ENCODE measurements at places on chromosomes 3 and 15.

DNA sequence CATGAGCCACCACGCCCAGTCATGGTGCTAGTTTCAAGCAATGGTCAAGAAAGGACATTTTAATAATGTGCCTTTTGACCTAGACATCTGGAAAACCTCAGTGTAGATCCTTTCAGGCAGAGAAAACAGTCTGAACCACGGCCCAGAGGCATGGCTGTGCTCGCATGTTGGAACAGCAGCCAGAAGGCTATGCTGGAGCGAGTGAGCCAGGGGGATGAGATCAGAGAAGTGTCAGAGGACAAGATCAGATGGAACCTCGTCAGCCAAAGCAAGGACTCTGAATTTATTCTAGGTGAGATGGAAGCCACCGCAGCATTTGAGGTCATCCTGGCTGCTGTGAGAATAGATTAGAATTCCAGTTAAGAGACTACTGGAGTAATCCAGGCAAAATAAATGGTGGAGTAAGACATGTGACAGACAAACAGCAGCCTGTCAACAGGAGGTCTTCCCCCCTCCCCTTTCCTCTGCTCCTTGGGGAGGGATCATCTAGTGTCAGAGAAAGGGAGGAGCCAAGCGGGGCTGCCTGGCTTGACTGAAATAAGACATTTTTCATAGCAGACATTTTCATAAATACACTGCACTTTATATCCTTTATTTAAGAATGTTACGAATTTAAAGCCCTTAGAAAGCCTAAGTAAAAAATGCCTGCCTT, 40.4 kb upstream of the ACKR4 start:
- no peak for DNase-seq

DNA sequence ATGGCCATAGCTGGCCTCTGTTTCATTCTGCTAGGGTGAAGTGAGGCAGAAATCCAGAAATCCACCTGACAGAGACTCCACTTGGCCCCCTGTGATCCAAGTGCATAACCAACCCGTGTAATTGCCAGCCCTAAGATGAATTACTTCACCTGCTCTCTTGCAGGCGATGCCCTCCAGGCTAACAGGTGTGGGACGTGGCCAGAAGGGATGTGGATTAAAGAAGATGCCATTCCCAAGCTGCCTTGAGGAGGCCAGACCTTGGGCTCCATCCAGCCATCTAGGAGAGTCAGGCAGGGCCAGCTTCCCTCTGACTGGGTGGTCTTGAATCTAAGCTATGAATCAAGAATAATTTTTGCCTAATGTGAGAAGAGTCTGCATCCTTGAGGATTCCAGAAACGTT, 154.5 kb upstream of the BNIP2 start:
- DNase-seq, result no peak

- DNase-seq, result no peak
These were observed 56.6 kb upstream of the KLF13 start for GRCh38 chr15:31269816-31270575.

DNA sequence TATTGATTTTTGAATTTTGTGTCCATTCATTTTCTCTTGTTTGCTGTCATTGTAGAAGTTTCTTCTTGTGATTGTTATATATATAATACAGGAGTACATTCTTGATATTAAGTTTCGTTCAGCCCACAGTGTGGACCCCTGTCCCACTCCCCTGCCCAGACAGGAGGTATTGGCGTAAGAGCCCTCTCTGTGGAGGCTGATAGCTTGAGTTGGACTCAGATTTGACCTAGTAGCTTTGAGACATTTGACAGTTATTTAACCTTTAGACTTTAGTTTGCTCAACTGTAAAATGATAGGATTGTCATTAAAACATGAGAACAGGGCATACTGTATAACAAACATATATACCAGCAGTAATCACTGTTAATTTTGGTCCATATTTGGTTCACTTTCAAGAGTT, 27.1 kb downstream of the GPR171 start:
- no peak for DNase-seq

DNA sequence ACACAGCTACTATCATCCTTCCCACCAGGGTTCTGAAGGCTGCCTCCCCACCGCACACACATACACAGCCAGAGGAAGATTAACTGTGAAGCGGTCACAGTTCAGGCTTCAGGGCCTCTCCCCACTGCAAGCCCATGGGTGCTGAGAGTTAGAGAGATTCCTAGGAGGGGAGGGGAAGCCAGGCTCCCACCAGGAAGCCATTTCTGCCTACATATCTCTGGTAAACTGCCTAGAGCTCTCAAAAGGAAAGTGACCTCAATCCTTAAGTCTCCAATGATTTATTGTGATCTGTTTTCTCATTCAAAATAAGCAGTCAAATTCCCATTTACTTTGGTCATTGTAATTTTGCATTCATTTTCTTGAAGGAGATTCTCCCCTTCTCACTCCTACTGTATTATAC, 141.0 kb upstream of the BNIP2 start:
- DNase-seq, result no peak

DNA sequence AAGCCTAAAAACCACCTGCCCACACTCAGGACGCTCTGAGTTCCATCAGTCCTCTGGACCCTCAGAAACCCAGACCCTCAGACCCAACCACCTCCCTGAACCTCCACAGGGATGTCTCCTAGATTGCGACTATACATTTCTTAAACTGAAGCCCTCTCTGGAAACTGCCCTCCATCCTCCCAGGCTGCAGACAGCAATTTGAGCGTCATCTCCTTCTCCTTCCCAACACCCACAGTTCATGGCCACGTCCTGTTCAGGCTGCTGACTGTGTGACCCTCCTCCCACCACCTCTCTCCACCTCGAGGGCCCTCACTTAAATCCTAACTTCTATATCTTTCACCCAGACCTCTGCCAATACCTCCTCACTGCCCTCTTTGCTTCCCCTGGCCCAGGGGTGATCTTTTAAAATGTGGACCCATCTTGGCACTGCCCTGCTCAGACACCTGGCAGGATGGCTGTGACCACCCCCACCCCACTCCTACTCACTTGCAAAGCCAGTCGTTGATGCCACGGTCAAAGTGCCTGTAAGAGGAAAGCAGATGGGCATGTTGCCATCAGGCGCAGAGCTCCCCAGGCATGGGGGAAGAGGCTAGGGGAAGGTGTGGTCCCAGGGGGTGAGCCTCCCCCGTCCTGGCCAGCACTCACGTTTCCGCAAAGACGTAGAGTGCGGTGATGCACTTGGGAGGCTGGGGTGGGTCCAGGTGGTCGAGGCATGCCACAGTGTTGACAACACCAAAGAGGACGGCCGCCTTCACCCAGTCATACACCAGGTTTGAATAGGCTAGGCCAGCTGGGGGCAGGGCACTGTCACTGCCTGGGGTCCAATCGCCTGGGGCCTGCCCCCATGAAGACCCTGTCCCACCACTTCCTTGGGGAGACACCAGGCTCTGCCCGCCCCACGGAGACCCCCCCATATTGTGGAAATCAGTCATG, 6.0 kb downstream of the HHATL start:
- DNase-seq, result no peak

DNA sequence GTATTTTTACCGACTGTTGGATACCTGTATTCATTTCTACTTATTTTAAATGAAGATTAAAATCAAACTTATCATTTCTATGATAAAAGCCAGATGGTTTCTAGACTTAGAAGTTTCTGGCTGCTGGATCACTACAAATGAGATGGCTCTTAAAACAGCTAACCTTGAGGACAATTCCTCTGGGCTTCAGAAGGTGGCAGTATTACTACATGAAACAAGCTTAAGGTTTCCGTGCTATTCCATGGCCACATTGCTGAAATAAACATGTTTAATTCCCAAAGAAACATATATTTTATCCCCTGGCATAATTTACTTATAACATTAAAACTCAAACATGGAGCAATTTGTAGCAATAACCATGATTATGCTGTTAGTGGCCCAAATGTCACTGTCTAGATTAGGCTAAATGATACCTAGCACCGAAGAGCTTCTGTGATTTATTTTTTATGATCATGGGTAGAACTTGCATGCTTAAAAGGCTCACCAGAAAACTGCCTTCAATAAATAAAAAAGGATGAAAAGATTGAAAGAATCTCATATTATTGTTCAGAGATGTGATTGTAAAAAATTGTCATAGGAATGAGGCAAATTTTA, 204.0 kb upstream of the NANOGP8 start:
- no peak for DNase-seq

- DNase-seq, result no peak
These were observed 160.1 kb downstream of the NEK10 start for GRCh38 chr3:27208961-27209616.

DNA sequence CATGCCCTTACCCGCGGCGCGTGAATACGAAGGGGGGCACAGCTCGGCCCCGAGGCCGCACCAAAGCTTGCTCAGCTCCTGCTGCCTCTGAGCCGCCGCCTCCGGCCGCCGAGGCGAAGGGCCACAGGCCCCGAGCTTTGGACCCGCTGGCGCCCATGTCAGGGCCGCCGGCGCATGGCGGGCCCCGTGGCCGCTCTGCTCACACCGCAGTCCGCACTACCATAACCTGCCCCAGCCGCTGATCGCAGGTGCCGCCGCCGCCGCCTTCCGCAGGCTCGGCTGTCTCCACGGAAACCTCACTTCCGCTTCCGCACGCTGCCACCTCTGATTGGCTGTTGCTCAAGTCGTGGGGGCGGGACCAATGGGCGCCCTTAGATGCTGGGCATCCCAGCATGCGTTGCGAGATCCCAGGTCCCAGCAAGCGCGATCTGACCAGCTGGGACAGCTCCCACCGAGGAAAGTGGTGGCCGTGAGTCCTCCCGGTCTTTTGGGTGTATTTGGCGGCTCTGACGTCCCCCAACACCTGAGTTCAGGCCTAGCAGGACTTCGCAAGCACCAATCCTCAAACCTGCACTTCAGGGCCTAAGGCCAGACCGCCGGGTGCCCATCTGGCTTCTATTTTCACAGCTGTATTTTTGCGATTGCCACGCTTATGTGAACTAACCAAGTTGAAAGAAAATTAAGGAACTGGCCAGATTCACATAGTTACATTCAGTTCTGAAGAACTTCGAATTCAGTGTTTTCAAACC, at the start of gene TUSC2:
TUSC2 (minus strand) TSS at position 281 of the 749 bp plus-strand sequence; CDS start at position 157, 124 bp downstream.
- DNase-seq, result peak; percentile 84

- DNase-seq, result no peak
These were observed 187.2 kb downstream of the GHSR start for GRCh38 chr3:172261054-172261453.

DNA sequence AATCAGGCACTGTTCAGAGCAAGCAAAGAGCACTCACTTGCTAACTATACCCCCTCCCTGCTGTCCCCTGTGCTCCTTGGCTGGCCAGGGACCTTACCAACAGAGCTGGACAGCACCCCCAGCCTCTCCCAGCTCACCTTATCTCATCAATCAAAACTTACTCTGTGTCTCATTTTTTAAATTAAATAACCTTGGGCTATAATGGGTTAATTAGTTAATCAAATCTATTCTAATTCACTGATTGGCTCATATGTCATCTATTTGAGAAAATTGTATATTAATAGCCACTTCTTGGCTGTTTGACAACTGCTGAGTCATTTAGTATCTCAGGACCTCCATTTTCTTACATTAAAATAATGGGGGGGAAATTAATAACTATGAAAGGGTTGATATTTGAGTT, 22.9 kb downstream of the IL5RA start:
- DNase-seq, result no peak

GRCh38 chr3:122063908-122064307, 8.7 kb downstream of the CD86 start:
- no peak for DNase-seq

DNA sequence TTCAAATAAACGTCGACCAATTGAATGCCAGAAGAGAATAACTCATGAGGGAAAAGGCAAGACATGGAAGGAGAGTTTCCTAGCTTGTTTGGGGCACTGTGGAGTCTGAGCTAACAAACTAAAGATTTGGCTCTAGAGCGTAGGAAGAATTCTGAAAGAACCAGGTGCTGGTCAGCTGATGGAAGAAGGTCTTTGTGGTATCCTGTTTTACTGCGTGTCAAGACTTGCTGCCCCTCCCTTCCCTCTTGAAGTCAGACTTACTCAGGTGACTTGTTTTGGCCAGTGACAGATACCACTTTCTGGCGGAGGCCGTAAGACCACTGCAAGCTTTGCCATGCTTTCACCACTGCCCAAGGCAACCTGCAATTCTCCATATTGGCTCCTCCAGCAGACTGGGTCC, 673 bp upstream of the HCLS1 start:
- no peak for DNase-seq

DNA sequence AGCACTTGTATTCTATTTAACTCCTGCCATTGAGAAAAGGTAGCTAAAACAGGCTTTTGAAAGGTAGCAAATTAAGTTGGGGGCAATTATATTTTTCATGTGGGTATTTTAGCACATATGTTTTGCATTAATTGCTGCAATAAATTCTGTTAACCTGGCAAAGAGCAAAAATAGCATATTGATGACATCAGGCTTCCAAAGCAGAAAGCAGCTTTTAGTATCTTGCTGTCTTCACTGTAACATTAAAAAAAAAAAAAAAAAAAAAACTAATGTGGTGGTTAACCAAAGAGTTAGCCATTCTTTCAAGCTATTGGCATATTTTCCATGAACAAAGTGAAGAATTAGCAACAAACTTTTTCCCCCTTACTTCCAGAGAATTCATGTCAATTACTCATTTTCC, 9.1 kb downstream of the EPHA3 start:
- DNase-seq, result no peak

DNA sequence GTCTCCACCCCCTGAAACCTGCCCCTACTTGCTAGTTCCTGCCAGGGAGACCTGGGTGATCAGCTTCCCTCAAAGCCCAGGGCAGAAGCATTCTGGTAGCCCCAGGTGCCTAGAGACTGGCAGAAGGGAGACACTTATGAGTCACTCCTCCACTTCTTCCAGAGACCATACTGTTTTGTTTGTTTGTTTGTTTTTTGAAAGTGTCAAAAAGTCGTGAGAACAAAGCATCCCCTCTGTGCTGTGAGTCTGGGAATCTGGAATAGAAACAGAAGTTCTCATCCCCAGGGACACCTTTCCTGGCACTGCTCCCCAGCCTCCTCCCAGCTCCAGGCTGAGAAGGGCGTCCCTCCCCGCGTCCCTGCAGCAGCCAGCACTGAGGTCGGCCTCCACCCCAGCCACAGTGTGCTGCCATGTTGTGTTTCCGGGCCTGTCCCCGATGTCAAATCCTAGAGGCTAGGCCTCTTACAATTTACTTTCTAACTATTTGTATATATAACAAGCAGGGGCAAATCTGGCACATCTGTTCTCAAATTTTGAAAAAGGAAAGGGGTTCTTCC, 573.0 kb downstream of the RBMS3 start:
- no peak for DNase-seq

GRCh38 chr3:116256843-116257485, 188.3 kb downstream of the LSAMP start:
- no peak for DNase-seq

All from GOT3 (cell line).